ENCODE measurements at places on chromosomes 1 and 21.

DNA sequence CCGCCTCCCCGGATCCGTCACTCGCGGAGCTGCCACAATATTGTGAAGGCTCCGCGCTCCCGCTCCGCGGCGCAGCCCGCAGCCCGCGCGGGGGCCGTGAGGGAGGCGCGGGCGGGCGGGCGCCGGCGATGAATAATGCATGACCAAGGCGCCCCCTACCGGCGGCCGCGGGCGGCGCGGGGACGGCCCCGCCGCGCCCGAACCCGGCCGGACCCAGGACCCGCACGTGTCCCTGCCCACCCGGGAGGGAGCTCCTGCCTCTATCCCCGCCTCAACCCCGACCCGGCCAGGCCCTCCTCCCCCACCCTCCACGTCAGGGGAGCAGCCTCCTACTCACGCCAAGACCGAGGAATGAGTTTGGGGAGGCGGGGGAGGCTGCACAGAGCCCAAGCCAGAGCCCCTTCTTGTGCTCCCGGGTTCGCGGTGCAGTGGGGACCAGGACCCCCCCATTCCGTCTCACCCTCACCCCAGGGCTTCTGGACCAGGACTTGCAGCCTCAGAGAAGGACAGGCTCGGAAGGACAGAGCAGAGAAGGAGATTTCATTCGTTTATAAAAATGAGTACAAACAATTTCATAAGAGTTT, 70.8 kb upstream of the CASZ1 start:
- peak; percentile 83 for DNase-seq

DNA sequence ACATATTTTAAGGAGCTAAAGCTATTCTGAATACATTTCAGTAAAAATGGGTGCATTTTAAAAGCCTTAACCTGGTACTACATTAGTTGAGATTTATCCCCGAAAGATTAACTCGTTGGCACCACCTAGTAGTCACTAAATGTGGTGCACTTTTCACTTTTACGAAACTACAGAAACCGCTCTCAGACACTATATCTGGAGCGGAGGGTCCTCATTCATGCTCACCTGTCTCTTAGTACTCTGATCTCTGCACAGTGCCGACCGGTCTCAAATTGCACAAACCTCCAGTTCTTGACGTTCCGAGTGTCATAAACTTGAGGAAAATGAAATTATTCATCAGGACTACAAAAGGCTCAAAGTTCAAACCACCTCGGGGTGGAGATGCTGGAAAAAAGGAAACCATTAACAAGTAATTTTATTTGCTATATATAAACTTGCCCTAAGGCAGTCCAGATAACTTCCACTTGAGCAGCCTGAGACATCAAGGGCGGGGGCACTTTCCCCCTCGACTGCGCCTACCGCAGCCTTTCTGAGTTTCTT, 722 bp downstream of the LZIC start:
- peak; percentile 74 for DNase-seq

DNA sequence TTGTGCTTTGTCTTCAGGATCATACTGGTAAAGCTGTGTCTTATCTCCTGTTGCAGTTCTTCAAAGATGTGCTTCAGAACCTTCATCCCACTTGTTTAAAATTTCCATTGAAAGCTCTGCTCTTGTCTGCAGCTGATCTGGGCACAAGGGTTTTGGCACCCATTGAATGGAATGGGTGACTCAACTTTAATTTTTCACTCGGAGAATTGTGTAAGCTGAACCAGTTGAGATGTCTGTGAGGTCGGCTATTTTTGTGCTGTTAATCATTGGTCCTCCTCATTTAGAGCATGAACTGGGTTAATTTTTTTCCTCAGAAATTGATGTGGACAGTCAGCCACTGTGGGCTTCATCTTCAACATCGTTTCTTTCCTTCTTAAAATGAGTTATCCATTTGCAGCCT, 252.1 kb downstream of the TM2D1 start:
- DNase-seq: no peak

DNA sequence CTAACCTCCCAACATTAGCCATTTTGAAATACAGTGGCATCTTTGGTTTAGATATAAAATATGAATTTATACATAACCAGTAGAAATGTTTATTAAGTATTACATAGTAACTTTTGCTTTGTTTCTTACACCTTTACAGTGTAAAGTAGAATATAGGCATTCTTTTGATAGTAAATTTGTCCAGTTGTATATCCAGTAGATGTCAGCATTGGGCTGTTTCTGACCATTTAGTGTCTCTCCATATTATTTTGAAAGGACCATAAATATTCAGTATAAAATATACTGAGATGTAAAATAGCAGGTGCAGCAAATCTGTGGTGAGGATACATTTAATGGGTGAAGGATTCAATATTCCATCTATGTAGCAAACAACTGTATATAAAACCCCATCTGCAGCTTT, 115.8 kb upstream of the ZRANB2 start:
- DNase-seq: peak; percentile 4

DNA sequence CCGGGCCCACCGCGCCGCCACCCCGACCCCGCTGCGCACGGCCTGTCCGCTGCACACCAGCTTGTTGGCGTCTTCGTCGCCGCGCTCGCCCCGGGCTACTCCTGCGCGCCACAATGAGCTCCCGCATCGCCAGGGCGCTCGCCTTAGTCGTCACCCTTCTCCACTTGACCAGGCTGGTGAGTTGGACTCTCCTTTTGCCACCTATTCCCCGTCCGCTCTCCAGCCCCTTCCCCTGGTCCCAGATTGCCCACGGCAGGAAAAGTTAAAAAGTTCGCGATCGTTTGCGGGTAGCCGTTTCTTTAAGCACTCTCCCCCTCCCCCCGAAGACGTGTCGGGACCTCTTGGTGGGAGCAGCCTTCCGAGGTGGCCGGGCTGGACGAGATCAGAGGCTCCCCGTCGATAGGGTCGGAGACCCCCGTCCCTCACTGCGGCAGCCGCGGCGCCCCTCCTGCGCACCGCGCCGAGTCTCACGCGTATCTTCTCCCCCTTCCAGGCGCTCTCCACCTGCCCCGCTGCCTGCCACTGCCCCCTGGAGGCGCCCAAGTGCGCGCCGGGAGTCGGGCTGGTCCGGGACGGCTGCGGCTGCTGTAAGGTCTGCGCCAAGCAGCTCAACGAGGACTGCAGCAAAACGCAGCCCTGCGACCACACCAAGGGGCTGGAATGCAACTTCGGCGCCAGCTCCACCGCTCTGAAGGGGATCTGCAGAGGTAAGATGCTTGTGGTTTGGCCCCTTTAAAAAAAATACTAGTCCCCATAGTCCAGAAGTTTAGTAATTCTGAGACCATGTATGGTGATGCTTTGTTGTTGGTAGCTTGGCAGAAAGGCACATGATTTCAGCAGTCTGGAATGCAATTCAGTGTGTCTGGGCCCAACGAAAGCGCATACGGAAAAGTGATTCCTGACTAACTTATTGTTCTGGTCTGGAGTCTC, 576 bp downstream of the CCN1 start:
- peak; percentile 85 for DNase-seq

All from NCI-H1417 (cell line).